ENCODE measurements at places on chromosomes 2 and 18. TPM values are rescaled to one million over a fixed set of nuclear protein-coding genes. Genes with fewer than 3 reads are reported as not detected.

- no peak for DNase-seq
Measured at GRCh38 chr18:23547306-23547705, 39.0 kb downstream of the NPC1 start.

- no peak for DNase-seq
Measured at GRCh38 chr2:200748779-200749178, 62.9 kb upstream of the BZW1 start.

GRCh38 chr18:69128978-69129377, 271.7 kb upstream of the DOK6 start:
- no peak for DNase-seq

DNA sequence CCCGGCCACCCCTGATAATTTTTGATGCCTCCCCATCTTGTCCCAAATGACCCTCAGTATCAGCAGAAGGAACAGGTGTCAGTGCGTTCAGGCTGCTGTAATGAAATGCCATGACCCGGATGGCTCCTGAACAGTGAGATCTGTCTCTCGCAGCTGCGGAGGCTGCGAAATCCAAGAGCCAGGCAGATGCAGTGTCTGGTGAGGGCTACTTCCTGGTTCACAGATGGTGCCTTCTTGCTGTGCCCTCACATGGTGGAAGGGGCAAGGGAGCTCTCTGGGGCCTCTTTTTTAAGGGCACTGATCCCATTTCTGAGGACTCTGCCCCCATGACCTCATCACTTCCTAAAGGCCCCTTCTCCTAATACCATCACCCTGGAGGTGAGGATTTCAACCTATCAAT, 152.2 kb downstream of the TWIST2 start:
- no peak for DNase-seq

GRCh38 chr2:197975931-197976519, 171.6 kb downstream of the PLCL1 start:
- DNase-seq: no peak

GRCh38 chr18:46152436-46152807, 48.2 kb downstream of the HAUS1 start:
- no peak for DNase-seq

DNA sequence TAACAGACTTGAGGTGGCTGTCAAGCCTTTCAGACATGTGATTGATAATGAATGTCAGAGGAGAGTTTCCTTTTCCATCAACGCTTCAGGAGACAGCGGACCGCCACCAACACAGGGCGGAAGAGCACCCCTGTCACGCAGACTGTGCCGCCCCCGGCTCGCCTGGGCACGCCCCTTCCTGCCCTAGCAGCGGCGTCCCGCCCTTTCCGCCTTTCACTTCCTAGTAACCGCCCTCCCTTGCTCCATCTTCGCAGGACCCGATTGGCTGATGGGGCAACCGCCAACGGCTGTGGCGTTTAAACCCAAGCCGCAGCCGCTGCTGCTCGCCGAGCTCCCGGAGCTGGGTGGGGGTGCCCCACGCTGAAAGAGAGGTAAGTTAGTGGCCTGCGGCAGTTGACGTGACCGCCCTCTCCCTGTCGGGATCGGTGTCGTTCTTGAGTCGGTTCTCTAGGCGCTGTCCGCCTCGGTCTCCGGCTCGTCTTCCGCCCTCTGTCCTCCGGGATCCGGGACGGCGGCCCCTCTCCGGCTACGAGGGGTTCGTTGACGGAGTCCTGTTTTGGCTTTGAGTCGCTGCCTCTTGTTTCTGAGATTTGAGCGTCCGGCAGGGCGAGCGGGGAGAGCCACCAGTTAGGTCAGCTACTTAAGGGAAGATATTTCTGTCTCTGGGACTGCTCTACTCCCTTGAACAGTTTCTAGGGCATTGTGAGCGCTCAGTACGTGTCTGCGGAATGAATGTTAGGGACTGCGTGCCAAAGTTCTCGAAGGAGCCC, at the start of gene SGO2:
Gene SGO2, plus strand, starts transcription at position 326 of the 770 bp plus-strand sequence. CDS start 6,769 bp downstream, outside the sequence.
- peak; percentile 85 for DNase-seq

- DNase-seq: no peak
Measured at GRCh38 chr2:233165895-233166661, 85.4 kb upstream of the ATG16L1 start.

DNA sequence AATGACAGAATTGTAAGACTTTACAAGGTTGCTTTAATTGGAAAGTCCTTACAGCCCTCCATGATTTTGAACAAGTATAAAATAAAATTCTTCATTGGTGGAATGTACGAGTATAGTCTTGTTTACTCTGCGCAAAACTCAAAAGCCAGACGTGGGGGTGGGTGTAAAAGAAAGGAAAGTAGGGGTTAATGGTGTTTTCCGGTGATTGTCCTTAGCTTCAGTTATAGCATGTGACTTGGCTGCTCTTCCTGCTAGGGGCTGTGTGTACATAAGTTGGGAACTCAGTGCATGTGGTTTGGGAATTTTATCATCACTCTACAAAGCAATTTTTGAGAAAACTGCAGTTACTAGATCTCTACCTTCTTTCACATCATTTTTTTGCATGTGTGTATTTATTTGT, 82.4 kb upstream of the CAVIN2 start:
- no peak for DNase-seq

- no peak for DNase-seq
Measured at GRCh38 chr2:231174211-231174651, 24.2 kb upstream of the ARMC9 start.

EMILIN2 gene
- 16.0 TPM for polyA plus RNA-seq

GRCh38 chr2:69975853-69976462, 14.5 kb upstream of the ASPRV1 start:
- no peak for DNase-seq

GRCh38 chr2:100423631-100424030, 6.2 kb upstream of the CHST10 start:
- DNase-seq: no peak

ASXL3 gene
- polyA plus RNA-seq: 6.6 TPM

- no peak for DNase-seq
Measured at GRCh38 chr18:53753601-53754000, 470.9 kb downstream of the MBD2 start.

DNA sequence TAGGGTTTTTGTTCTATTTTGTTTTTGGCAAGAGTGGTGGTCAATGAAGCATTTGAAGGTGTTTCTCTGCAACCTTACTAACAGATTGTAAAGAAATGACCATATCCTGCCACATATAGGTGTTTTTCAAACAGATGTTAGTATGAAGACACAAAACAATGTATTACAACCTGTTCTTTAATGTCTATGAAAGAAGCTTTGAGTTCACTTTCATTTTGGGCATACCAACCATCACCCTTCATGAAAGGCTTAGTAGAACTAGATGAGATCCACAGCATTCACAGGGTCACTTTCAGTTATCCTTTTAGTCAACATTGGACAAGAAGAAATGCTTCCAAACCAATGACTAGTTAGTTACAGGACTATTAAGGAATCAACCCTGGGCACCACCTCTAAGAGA, 95.1 kb downstream of the EHBP1 start:
- no peak for DNase-seq

ALPG gene
- polyA plus RNA-seq: not detected

DNA sequence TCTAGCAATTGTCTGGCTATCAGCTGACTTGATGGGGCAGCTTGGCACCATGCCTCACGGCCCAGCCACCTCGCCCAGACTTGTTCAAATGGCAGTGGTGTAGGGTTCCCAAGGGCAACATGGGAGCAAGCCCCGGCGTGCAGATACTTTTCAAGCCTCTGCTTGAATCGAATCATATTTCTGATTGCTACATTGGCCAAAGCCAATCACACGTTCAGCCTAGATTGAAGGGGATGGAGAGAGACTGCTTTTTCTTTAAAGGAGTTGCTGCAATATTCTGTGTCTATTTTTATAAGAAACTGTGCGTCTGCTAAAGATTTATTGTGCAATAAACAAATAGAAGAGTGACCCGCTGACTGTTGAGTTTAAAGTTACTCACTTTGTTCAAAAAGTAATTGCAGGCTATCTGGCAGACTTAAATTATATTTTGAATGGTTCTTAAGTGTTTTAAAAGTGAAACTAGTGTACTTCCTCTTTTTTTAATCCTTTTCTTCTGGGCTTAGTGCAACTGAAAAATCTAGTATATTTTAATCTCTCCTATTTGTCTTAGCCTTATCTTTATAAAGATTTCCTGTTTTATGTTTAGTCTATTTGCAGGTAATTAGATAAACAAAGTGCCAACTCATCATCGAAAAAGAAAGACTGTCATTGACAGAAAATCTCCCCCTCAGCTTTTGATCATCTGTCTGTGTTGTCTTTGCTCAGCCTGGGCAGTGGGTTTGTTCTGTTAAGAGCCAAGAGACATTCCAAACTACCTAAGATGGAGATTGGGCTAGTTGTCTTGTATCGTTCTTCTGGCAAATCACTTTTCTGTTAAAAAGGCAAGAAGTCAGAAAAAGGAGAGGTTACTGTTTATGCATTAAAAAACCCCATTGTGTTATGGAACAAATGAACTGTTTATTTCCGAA, 156.1 kb downstream of the TPGS2 start:
- DNase-seq: peak; percentile 32

PROM2 gene
- polyA plus RNA-seq: 50.5 TPM

SERPINB4 gene
- polyA plus RNA-seq: 0.23 TPM

DNA sequence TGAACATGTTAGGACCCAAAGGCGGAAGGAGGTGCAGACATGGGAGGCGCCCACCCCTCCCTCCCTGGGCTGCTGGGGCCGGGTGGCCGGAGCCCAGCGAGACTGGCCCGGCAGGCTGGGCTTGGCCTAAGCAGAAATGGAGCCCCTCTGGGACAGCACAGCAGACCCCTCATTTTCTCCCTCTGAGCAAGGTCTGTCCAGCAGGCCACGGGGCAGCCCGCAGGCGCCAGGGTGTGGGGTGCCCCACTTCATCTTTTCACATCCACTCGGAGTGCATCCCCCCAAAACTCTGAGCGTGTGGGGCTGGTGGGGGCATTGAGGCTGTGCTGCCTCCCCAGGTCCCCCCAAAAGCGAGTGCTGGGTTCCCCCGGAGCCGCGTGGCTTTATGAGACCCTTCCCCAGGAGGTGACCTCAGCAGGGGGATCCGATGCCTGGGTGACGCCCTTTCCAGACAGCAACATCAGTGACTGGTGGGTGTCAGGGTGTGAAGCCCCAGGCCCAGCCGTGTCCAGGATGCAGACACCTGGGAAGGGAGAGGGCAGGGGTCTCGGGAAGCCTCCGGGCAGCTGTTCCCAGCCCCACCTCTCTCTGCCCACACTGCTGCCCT, 36.7 kb upstream of the GPC1 start:
- no peak for DNase-seq

Measured in left renal pelvis (tissue), 4 donors.